ENCODE measurements at places on chromosomes 12 and 14.

DNA sequence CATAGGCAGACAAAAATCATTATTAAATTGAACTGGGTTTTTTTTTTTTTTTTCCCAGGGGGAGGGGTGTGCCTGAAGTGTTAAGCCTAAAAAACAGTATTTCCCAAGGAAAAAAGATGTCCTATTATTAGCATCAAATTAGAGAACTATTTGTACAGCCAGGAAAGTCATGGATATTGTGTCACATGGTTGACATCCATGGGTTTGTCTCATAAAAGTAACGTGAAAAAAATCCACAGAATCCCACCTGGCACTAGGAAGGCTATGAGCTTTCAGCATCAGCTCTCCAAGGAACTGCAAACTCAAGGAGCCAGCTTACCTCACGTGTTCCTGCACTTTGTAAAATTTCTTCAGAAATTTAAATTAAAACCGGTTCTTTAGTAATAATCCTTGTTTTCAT, 69.1 kb upstream of the EGLN3 start:
- DNase-seq, result no peak

GRCh38 chr14:55834390-55834789, 254.4 kb downstream of the KTN1 start:
- no peak for DNase-seq

DNA sequence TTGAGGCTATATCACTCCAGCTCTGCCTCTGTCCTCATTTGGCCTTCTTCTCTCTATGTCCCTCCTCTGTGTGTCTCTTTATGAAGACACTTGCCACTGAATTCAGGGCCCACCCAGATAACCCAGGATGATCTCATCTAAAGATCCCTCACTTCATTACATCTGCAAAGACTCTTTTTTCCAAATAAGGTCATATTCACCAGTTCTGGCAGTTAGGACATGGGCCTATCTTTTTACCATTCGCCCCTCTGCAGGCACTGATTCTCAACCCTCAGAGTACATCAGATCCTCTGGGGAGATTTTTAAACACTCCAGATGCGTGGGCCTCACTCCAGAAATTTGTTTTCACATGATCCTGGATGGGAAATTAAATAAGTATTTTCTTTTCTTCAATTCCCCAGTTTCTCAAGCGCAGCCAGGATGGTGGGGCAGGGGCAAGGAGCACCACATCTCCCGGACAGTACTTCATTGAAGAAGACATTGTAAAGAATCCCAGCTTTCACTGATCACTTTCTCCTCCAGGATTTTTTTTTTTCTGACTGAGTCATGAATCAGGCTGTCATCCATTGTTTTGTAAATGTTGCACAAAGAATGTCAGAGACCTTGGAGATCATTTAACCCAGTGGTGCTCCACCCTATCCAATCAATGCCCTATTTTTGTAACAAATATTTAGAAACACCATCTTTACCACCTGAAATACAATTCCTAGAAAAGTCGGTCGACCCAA, 27.4 kb downstream of the CRACR2A start:
- DNase-seq, result no peak

GRCh38 chr12:13116259-13116658, 12.8 kb upstream of the GSG1 start:
- DNase-seq, result no peak

DNA sequence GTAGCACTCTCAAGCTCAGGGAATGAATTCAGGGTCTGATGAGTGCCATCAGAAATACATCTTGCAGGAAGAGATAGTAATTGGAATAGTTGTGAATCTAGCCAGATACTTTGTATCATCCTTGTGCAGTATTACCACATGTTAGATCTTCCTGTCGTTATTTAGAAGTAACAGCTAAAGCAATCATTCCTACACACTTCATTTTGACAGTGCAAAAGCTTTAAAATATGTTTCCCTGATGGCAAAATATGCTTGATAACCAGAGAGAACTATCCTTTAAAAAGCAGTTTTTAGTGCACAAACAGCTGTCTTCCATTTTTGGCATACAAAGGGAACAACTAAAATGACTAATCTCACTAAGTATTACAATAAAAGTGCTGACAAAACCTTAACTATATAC, 149.5 kb upstream of the SLC38A2 start:
- DNase-seq, result no peak
